Sigmoid colon (tissue), 7 donors: ENCODE measurements at places on chromosomes 6 and 20. TPM values are rescaled to one million over a fixed set of nuclear protein-coding genes. Genes with fewer than 3 reads are reported as not detected.

Gene PIGU
- 6.9 TPM for total RNA-seq

Gene TMEM200A
- total RNA-seq = 1.9 TPM

Gene FAM209B
- not detected for total RNA-seq

Gene RAB5IF
- 58.7 TPM for total RNA-seq

Gene GABRR1
- total RNA-seq = not detected

Gene KIF6
- total RNA-seq = 0.36 TPM

DNA sequence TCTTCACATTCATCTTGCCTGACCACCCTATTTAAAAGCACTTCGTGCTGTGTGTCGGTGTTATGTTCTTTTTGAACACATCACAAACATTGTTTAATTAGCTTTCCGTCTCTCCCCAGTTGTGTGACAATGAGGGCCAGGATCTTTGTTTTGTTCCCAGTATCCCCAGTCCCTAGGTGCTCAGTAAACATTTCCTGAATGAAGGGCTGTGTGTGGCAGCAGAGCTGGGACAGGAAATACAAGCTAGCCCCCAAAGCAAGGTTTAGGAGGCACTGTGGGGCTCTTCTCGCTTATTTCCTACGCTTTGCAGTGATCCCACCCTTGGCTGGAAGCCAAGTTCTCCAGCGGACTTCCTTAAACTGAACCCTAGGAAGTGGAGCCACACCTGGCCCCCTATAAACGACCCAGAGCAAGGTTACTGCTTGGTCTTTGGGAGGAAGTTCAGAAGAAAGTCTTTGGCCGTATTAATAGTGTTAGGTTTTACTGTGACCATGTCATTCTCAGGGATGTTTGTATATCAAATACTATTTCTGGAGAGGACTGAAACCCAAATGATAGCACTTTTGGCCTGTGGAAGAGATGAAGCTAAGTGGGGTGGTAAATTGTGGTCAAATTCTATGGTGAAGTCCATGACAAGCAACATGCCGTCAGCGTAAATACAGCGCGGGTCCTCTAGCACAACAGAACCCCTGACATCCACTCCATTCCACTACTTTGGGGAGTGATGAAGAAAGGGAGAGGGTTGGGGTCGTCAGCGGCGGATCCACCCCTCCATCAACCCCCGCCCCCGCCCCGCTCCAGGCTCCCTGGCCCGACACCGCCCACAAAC is 570 bp upstream of the FANCE start:
- no peaks in the 10 kb centered on the region for H3K27me3 ChIP-seq
- no peak for DNase-seq
- peaks cover 5% of the 10 kb centered on the region for H3K36me3 ChIP-seq
- peak overlapping the region; percentile 66 for H3K4me3 ChIP-seq
- no peaks in the 10 kb centered on the region for H3K4me1 ChIP-seq
- peak overlapping the region; percentile 77 for H3K27ac ChIP-seq

DNA sequence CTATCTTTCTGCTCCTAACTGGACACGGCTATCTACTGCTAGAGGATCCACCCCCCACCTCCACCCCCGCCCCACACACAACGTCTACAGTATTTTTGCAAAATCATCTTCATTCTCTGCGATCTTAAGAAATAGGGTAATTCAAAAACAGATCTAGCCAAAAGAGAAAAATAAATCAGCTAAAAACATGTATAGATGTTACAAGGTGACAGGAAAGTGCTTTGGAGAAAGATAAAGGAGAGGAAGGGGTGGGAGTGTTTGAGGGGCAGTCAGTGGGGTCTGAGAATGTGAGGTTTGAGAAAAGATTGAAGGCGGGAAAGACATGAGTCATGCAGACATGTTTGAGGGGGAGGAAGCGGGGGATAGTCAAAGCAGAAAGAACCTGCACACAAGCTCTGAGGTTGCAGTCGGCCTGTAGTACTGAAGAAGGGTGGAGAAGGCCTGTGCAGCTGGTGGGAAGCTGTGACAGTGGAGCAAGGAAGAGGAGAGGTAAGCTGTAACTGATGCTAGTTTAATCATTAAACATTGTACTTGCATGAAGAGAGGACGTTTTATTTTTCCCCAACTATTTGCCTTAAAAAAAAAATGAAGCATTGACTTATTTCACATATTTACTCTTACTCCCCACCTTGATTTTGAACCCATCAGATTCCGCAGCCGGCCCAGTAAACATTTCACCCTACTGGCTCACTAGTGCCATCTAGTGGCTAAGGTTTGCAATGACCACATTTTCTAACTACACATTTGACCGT is 332.6 kb downstream of the ADGRB3 start:
- H3K4me3 ChIP-seq = no peak overlapping the region
- DNase-seq = peak; percentile 68
- H3K27ac ChIP-seq = no peak overlapping the region
- no peaks in the 10 kb centered on the region for H3K36me3 ChIP-seq
- H3K4me1 ChIP-seq = no peaks in the 10 kb centered on the region
- no peaks in the 10 kb centered on the region for H3K27me3 ChIP-seq

DNA sequence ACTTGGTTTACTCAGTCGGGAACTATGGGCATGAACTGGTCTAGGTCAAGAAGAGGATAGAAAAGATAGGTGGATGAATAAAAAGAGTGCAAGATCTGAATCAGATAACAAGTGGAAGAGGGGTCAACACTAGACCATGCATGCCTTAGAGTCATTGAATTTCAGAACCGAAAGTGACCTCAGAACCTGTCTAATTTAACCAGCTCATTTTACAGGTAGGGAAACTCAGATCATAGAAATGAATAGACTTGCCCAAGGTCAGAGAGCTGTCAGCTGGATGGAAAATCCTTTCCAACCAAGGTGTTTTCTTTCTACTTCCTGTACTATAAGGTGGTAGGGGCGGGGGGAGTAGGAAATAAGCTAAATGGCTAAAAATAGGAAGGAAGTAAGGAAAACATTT is 121.4 kb upstream of the ADGRF1 start:
- no peaks in the 10 kb centered on the region for H3K36me3 ChIP-seq
- H3K4me3 ChIP-seq = no peak overlapping the region
- DNase-seq = no peak
- H3K27me3 ChIP-seq = no peaks in the 10 kb centered on the region
- no peak overlapping the region for H3K27ac ChIP-seq
- peaks cover 14% of the 10 kb centered on the region for H3K4me1 ChIP-seq

- no peaks in the 10 kb centered on the region for H3K27me3 ChIP-seq
- H3K27ac ChIP-seq = no peak overlapping the region
- no peaks in the 10 kb centered on the region for H3K36me3 ChIP-seq
- no peaks in the 10 kb centered on the region for H3K4me1 ChIP-seq
- no peak overlapping the region for H3K4me3 ChIP-seq
These were observed 481.6 kb downstream of the BTBD3 start for GRCh38 chr20:12399110-12399836.

- no peaks in the 10 kb centered on the region for H3K27me3 ChIP-seq
- H3K4me1 ChIP-seq = no peaks in the 10 kb centered on the region
- no peaks in the 10 kb centered on the region for H3K36me3 ChIP-seq
- H3K27ac ChIP-seq = no peak overlapping the region
- no peak overlapping the region for H3K4me3 ChIP-seq
These were observed 684.6 kb downstream of the RFPL4B start for GRCh38 chr6:113031591-113032238.

DNA sequence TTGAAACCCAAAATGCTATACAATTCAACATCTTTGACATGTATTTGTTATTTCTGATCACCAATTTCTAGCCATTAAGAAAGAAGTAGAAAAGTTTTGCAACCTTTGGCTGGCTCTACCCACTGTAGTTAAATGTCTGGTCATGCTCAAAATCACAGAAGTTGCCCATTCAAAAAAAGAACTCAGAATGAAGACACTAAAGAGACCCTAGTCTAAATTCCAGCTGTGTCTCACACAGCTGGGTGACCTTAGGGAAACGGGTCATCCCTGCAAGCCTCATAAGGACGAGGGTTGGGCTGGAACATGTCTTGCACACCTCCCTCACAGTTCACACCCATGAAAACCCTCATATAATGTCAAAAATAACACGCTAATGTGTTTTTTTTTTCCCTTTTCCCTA is 10.3 kb downstream of the FOXQ1 start:
- H3K4me3 ChIP-seq = no peak overlapping the region
- peak overlapping the region; percentile 48 for H3K27ac ChIP-seq
- DNase-seq = no peak
- no peaks in the 10 kb centered on the region for H3K4me1 ChIP-seq
- no peaks in the 10 kb centered on the region for H3K27me3 ChIP-seq
- H3K36me3 ChIP-seq = no peaks in the 10 kb centered on the region

DNA sequence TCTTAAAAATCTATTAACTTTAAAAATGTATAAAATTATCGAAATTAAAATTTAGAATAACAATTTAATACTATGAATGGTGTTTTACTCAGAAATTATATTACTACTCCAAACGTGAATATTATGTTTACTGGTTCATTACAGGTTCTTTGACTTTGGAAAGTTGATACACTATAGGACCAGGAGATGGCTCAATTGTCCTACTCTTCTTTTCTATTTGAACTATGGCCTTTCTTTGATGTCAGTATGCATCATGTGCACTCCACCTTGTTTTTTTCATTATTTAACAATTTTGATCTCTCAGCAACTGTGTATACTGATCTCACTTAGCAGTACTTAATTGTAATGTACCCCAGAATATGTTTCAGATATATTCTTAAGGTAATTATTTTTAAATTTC is 391.5 kb upstream of the MANEA start:
- no peak overlapping the region for H3K4me3 ChIP-seq
- H3K4me1 ChIP-seq = no peaks in the 10 kb centered on the region
- DNase-seq = no peak
- H3K36me3 ChIP-seq = no peaks in the 10 kb centered on the region
- no peak overlapping the region for H3K27ac ChIP-seq
- H3K27me3 ChIP-seq = no peaks in the 10 kb centered on the region

- no peak for DNase-seq
- no peaks in the 10 kb centered on the region for H3K4me1 ChIP-seq
These were observed 254.4 kb upstream of the IMPG1 start for GRCh38 chr6:76326871-76327270.
